ENCODE measurements at places on chromosomes 11 and 22. TPM values are rescaled to one million over a fixed set of nuclear protein-coding genes. Genes with fewer than 3 reads are reported as not detected.

DNA sequence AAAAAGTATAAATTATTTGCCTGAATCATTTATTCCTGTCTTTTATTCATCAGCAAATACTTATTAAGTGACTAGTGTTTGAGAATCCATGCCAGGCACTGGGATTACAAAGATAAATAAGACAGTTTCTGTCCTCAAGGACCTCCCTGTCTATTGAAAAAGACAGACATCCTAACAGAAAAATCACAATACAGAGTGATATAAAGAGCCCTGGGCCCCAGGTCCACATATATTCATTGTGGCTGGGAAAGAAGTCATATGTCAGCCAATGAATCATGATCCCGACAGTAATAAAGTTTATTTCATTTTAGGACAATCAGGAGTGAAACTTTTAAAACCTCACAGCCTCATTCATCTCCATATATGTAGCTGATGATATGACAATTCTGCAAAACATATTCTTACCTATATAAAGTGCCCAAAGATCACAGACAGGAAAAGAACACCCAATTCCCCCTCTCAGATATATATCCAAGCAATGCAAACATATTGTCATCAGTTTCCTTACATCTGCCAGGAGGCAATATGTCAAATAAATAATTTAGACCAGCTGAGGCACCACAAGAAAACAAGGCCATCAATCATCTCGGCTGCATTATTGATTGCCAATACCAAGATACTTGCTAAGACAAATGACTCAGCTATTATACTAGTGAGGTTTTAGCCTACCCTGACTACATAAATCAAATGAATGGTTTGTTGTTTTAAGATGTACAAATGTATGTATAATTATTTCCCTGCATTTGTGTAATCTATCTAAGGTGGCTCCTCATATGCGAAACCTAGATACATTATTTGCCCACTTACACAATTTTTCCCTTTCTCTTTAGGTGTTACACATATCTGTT is 590.9 kb upstream of the API5 start:
- DNase-seq = no peak

GRCh38 chr11:95398437-95399112 is 167.6 kb upstream of the SESN3 start:
- DNase-seq = no peak

DNA sequence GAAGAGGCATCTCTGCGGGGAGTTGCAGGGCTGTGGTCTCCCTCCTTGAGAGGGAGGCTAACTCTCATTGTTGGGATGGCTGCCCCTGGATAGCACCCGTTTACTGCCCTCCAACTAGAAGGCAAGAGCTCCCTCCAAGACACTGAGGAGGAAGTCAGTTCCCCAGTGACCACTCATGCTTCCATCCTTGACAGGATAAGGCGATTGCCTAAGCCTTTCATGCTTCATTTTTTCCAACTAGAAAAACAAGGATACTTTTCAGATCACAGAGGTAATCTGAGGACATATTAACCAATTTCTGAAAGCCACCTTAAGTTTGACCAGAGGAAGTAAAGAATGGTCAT is 186.6 kb downstream of the MAML2 start:
- no peak for DNase-seq

GRCh38 chr11:85348945-85349344 is 278.2 kb downstream of the DLG2 start:
- no peak for DNase-seq

Gene MOGAT2
- total RNA-seq = 12.6 TPM

DNA sequence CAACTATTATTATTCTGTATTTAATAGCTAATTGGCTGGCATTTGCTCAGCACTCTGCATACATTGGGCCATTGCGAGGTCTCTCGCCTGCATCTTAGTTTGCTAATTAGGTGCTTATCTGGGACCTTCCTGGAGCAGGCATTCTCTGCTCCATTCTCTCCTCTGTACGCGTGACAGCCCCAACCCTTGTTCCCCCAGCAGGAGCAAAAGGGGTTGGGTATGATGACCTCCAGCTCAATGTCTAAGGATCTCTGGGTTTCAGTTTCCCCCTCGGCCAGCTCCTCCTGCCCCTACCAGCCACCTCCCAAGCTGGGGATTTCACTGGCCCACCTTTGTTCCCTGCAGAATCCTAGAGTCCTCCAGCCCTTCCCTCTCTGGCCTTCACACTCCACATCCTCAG is 9.7 kb upstream of the LGALS2 start:
- DNase-seq = no peak

DNA sequence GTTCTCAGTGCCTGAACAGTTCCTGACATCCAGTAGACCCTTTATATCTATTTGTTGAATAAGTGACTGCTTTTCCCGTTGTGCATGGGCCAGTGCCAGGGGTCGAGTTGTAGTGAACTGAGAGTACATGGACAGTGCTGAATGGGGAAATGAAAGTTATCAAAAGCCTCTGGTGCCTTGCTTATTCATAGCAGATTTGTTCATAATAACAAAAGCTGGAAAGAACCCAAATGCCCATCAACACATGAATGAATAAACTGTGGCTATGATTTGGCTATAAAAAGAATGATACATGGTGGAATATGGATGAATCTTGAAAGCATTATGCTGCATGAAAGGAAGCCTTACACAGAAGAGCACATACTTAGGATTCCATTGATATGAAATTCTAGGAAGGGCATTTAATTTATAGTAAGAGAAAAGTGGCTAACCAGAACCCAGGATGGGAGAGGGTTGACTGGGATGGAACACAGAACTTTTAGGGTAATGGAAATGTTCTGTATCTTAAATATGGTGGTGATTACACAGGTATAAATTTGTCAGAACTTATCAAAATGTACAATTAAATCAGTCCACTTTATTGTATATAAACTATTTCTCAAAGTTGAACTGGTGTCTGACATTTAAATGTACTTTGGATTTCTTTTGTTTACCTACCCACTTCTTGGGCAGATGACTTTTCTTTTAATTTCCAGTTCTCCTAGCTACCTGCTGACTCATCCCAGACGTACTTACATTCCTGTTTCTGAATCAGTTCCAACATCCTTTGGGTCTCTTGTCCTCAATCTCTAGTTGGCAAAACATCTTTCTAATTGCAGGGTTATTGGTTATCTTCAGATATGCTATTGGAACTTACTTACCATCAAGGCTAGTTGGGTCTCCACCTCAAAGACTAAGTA is 42.8 kb downstream of the PACS1 start:
- no peak for DNase-seq

GRCh38 chr11:75182664-75183063 is 31.8 kb downstream of the SLCO2B1 start:
- DNase-seq = peak; percentile 25

Gene DMC1
- total RNA-seq = not detected

Gene KCNJ1
- total RNA-seq = 0.88 TPM

Gene MLC1
- 1.7 TPM for total RNA-seq

Gene IGLL1
- not detected for total RNA-seq

Gene KIRREL3
- total RNA-seq = not detected

GRCh38 chr11:45929486-45930030 is 7.1 kb downstream of the LARGE2 start:
- peak; percentile 12 for DNase-seq

- DNase-seq = no peak
These were observed 34.2 kb upstream of the EHF start for GRCh38 chr11:34586488-34587281.

Gene TTC28
- 13.7 TPM for total RNA-seq

DNA sequence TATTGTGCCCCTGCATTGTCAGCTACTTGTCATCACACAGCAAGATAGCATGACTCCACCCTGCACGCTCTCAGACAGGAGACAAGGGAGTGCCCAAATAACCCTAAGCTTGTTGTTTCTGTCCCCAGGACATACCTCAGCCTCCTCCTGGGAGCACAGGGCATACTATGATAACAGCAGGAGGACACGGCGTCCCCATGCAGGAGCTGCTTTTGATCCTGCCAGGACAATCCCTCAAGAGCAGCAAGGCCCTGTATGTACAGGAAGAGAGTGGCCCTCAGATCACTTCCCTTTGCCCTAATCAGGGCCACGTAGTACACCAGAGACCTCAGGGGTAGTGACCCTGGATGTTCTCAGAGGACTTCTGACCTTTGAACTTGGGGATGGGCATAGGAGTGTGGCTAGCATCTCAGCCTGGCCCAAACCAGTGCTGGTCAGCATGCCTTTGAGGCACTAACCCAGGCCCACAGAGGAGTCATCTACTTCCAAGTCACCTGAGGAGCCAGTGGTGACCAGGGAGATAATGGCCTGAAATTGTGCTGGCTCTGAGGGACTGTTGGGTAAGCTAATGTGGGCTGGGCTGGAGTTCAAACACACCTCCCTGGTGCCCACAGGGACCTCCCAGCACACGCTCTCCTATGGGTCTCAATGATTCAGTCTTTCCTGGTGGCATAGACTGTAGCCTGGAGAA is 9.2 kb downstream of the APOA4 start:
- DNase-seq = no peak

DNA sequence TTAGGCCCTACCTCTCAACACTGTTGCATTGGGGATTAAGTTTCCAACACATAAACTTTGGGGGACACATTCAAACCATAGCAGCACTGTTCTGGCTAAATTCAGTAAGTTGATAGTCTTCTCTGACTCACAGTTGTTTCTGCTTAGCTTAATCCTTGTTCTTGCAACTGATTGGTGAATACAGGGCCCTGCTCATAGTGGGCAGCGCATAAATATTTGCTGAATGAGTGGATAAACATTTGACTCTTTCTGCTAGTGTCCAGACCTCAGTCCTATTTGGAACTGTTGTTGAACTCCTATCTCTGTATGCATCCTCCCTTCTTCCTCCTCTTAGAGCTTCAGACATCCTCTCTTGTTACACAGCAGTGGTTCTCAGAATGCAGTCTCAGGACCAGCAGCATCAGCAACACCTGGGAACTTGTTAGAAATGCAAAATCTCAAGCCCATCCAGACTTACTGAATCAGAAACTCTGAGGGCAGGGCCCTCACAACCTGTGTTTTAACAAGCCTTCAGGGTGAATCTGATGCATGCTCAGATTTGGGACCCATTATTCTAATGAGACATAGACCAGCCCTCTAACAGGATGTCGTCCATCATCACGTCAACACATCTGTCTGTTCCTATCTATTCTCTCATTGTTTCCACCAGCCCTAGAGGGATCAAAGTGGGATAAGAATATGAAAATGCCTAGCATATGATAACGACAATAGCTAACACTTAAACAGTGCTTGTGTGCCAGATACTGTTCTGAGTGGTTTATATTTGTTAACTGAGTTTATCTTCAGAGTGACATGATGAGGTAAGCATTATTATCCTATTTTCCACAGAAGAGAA is 22.3 kb downstream of the SPON1 start:
- no peak for DNase-seq

- DNase-seq = no peak
These were observed 38.6 kb downstream of the SHISA8 start for GRCh38 chr22:41876275-41876674.

- peak; percentile 90 for DNase-seq
These were observed 33.0 kb upstream of the APOBEC3A start for GRCh38 chr22:38924347-38924952.

Gene OR56A1
- total RNA-seq = not detected

GRCh38 chr11:62930157-62930556 is 9.0 kb upstream of the CHRM1 start:
- DNase-seq = no peak

All from lower leg skin (tissue), 4 donors.